ENCODE measurements at places on chromosomes 16 and 17.

GRCh38 chr17:75570034-75570676 is 17.4 kb upstream of the MYO15B start:
- no peak for DNase-seq

DNA sequence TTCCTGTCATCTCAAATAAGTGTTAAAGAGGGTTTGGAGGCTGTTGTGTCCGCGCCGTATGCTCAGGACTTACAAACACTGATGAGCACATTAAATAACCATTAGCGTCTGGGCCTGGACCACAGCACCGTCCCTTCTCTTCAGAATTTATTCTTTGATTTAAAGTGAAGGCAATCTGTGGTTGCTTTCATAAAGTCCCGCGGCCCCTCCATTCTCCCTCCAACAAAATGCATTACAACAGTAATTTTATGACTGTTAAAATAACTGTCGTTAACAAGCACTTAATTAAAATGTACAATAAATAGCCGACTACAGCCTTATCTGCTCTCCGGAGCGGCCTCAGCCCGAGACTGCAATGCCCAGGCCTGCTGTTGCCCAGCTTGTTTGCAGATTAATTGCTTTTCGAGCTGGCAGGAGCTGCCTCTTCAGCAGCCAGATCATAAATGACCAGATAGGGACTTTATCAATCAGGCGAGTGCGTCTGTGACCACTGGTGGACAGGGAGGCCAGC is 30.6 kb upstream of the IRX3 start:
- no peak for DNase-seq

GRCh38 chr16:15498427-15499175 is 64.2 kb downstream of the BMERB1 start:
- DNase-seq, result no peak

GRCh38 chr16:88662222-88662842 is 559 bp downstream of the MVD start:
- no peak for DNase-seq

GRCh38 chr16:65319621-65320231 is 197.9 kb upstream of the CDH11 start:
- no peak for DNase-seq

GRCh38 chr16:50198802-50199403 is 45.8 kb downstream of the TENT4B start:
- DNase-seq, result no peak

DNA sequence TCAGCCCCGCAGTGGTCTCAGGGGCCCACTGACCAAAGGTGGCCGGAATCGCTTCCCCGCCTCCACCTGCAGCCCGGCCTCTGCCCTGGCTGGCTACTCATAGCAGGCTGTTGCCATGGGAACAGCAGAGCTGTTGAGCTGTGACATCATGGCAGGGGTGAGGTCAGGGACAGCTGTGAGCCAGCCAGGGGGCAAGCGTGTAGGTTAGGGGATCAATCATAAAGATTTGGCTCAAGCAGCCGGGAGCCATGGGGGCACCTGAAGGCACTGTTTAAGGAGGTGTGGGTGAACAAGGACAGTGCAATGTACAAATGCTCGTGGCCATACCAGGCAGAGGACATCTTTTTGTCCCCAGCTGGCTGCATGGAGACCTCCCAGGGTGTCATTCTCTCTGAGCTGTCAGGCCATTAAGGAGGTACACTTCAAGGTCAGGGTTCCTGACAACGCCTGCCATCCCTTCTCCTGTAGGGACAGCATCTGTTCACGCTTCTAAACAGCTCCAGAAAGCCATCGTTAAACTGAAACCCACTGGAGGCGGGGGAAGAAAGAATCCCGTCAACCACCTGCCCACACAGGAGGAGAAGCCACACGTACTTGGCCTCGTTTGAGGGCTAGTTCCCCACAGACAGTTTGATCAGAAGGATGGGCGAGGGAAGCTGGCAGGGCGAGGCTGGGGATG is at the start of gene CEP295NL:
CEP295NL (minus strand) TSS at position 101 of the 679 bp plus-strand sequence. CDS start 1,373 bp downstream, outside the sequence.
- no peak for DNase-seq

DNA sequence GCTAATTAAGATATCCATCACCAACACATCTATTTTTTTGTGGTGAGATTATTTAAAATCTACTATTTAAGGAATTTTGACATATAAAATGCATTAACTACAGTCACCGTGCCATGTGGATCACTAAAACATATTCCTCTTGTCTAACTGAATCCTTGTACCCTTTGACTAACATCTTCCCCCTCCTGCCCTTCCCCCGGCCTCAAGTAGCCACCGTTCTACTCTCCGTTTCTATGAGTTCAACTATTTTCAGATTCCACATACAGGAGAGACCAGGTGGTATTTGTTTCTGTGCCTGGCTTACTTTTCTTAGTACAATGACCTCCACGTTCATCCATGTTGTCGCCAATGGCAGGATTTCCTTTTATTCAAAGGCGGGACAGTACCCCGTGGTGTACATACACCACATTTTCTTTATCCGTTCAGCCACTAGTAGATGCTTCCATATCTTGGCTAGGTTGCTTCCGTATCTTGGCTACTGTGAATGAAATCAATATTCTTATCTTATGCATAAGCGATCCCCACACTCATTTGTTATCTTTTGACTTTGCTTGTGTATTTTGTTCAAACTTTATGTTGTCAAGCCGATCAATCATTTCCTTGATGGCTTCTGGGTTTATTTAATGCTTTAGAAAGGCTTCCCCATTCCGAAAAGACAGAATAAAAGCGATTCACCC is 134.7 kb downstream of the KCNJ12 start:
- DNase-seq, result peak; percentile 9

GRCh38 chr16:79598063-79598347 is 2.5 kb downstream of the MAF start:
- DNase-seq, result no peak

GRCh38 chr16:85055493-85056210 is 28.1 kb downstream of the KIAA0513 start:
- DNase-seq, result peak; percentile 35

- DNase-seq, result no peak
Measured at GRCh38 chr17:83075270-83075880, 4.0 kb upstream of the METRNL start.

GRCh38 chr17:55421179-55421934 is at the start of gene MMD:
MMD (minus strand) TSS chr17:55421835; CDS start chr17:55421695, 140 bp downstream.
- no peak for DNase-seq

GRCh38 chr17:72349491-72349995 is 228.7 kb downstream of the SOX9 start:
- no peak for DNase-seq

- no peak for DNase-seq
Measured at GRCh38 chr16:67954421-67955196, 10.7 kb upstream of the LCAT start.

GRCh38 chr17:68238871-68239253 is 9.0 kb upstream of the AMZ2 start:
- DNase-seq, result no peak

- DNase-seq, result peak; percentile 80
Measured at GRCh38 chr17:80252871-80253270, 7.8 kb upstream of the RNF213 start.

DNA sequence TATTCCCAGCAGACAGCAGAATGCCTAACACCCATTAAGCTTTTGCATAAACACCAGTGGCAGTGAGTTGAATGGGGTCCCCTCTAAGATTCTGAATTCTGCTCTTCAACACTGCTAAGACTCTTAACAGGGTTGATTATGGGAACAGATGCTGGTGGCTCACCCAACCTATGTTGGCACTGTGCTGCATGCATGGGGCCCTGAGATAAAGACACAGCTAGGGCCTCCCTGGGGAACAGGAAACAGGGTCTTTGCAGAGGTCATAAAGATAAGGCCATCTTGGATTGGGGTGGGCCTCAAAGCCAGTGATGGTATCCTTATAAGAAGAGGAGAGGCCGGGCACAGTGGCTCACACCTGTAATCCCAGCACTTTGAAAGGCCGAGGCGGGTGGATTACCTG is 190.8 kb downstream of the SLC39A11 start:
- no peak for DNase-seq

- DNase-seq, result no peak
Measured at GRCh38 chr16:2471016-2471652, at the start of gene NTN3. NTN3 (plus strand) TSS chr16:2471297; CDS start chr16:2471702, 405 bp downstream.

GRCh38 chr17:77327181-77327565 is 186.4 kb downstream of the SEC14L1 start:
- DNase-seq, result no peak

DNA sequence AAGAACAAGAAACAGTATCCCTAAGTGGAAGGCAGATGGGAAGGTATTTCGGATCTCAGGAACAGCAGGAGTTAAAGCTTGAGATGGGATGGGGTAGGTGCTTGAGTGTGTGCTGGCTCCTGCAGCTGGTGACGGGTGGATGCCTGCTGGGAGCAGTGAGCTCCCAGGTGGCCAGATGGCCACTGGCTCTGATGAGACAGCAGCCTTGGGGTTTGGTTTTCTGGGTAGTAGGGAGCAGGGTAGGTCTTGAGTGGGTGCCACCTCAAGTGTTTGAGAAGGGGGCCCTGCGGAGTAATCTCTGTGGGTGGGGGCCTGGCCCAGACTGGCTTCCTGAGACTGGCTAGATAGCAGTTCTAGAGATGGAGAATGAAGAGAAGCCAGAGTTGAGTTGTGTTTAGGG is 10.3 kb downstream of the EPN2 start:
- DNase-seq, result peak; percentile 50

GRCh38 chr17:36827081-36827480 is 110.2 kb upstream of the LHX1 start:
- no peak for DNase-seq

- no peak for DNase-seq
Measured at GRCh38 chr16:67883146-67883871, 1.4 kb upstream of the NRN1L start.

GRCh38 chr16:71834291-71834690 is 11.5 kb upstream of the ATXN1L start:
- no peak for DNase-seq

DNA sequence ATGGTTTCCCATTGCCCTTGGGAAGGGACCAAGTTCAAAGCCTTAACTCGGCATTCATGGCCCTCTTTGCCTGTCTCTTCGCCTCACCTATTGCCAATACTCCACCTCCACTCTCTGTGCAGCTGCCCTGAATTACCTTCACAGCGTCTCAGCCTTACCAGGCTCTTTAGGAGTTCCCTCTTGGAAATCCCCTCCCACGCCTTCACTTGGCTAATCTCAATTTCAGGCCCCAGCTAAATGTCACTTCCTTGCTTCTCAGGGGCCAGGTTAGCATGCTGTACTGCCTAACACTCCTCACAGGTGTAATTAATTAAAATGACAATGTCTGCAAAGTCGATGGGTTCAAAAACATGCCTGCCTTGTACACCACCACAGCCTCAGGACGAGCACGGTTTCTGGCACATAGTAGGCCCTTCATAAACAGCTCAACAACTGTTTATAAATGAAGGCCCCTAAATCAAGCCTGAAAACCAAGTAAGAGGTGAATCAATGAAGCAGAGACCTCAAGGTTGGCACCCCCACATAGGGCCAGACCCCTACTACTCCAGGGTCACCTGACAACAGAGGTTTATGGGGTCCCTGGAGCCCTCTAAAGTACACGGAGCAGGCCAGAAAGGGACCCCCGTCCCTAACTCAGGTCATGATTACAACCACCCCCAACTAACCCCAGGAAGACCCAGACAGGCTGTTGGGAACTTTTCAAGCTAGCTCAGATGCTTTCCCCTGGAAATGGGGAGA is 11.2 kb upstream of the EEF2K start:
- DNase-seq, result no peak

DNA sequence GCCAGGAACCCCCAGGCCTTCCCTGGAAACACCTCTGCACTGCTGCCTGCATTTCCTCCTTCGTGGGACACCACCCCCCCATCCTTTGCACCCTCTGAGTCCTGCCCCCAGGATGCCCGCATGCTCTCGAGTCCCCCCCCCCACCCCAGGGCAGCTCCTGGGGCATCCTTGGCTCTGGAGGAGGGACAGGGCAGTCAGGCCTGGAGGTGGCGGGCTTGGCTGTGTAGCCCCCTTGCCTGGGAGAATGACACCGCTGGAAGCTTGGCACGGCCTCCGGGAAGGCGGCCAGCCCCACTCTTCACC is 98.9 kb upstream of the GSE1 start:
- no peak for DNase-seq

- DNase-seq, result no peak
Measured at GRCh38 chr16:7270006-7270405, 62.6 kb upstream of the RBFOX1 start.

DNA sequence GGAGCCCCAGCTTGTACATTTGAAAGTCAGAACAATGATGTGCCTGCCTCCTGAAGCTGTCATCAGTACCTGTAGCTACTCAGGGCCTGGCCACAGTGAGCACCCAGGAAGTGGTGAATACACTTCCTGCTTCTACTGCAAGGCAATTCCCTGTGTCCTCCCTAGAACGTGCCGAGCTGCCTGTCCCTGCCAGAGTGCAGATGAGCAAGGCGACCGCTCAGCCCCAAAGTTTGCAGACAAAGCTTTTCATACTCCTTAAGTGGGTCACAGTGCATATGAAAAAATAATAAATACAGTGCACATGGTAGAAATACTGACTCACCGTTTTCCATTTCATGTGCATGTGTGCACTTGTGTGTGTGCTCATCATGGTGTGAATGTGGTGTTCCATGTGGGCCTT is 77.3 kb downstream of the MPRIP start:
- no peak for DNase-seq

- DNase-seq, result no peak
Measured at GRCh38 chr17:31490019-31490650, 98.7 kb downstream of the RAB11FIP4 start.

DNA sequence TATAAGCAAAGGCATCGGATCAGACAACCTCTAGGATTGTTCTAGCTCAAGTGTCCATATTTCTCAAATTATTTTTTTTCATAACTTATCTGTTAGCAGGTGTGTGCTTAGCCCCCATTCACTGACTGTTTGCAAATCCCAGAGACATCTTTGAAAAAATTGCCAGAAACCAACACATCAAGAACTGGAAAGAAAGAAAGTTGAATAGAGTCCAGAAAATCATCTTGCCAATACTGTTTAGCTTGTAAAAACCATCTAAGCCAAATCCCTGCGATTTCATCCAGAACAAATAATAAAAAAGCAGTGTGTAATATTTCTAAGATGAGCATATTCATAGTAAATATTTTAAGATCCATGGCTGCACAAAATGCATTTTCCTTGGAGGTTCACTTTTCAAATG is 64.5 kb downstream of the WSCD1 start:
- DNase-seq, result no peak

DNA sequence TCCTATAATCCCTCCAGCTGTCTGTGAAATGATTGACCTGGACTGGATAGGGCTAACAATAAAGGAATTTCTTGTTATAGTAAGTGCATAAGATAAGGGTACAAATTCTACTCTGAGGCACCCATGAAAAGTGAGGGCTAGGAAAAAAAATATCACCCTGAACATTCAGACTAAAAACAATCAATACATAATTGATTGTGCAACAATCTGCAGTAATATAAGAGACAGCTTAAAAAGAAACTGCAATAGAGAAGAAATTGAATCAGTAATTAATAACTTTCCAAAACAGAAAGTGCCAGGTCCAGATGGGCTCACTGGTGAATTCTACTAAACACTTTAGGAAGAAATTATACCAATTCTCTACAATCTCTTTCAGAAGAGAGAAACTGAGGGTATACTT is 44.2 kb upstream of the CREBBP start:
- DNase-seq, result no peak

- DNase-seq, result no peak
Measured at GRCh38 chr17:65876985-65877384, 314.9 kb downstream of the CEP112 start.
